ENCODE measurements at places on chromosomes 2 and 18.

- DNase-seq: no peak
Measured at GRCh38 chr2:76861708-76862107, 660.5 kb downstream of the LRRTM4 start.

DNA sequence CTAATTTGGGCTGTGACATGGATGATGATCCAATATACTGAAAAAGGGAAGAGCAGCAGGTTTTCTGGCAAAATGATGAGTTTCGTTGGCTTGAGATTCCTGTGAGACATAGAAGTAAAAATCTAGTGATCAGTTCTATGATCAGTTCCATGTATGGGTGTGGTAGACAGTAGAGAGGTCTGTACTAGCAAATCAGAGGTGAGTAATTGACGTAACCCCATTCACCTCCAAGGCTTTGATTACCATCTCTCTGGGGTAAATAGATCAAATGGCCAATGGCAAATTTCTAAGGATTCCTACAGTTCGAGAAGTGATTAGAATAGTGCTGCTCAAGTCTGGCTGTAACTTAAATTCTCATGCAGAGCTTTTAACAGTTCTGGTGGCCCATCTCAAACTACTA, 6.4 kb downstream of the ITGA4 start:
- DNase-seq: no peak

- no peak for DNase-seq
Measured at GRCh38 chr2:11406958-11407381, 59.0 kb downstream of the E2F6 start.

GRCh38 chr2:74020702-74021406, 36.1 kb downstream of the TET3 start:
- DNase-seq: no peak

- DNase-seq: no peak
Measured at GRCh38 chr2:32895424-32895823, 51.3 kb upstream of the LTBP1 start.

GRCh38 chr2:65231892-65232477, 4.4 kb downstream of the ACTR2 start:
- no peak for DNase-seq

- no peak for DNase-seq
Measured at GRCh38 chr2:240798327-240798905, 21.6 kb downstream of the KIF1A start.

- no peak for DNase-seq
Measured at GRCh38 chr2:216159144-216159543, 50.0 kb downstream of the XRCC5 start.

DNA sequence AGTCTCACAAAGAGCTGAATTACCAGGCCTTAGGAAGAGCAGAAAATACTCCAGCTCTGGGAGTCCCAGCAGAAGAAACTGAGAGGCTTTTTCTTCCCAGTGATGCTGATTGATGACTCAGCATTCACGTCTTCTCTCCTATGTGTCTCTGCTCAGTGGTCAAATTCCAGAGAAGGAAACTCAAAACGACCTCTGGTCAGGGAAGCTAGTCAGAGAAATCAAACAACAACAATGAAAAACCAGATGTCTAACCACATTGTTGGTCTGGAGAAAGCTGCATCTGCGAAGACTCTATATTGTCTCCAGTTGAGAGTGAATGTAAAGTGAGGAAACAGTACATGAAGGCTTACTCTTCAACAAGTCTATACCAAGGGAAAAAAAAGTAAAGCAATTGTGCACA, 28.6 kb upstream of the CERS6 start:
- DNase-seq: no peak

- no peak for DNase-seq
Measured at GRCh38 chr2:108625186-108625827, 91.0 kb downstream of the LIMS1 start.

DNA sequence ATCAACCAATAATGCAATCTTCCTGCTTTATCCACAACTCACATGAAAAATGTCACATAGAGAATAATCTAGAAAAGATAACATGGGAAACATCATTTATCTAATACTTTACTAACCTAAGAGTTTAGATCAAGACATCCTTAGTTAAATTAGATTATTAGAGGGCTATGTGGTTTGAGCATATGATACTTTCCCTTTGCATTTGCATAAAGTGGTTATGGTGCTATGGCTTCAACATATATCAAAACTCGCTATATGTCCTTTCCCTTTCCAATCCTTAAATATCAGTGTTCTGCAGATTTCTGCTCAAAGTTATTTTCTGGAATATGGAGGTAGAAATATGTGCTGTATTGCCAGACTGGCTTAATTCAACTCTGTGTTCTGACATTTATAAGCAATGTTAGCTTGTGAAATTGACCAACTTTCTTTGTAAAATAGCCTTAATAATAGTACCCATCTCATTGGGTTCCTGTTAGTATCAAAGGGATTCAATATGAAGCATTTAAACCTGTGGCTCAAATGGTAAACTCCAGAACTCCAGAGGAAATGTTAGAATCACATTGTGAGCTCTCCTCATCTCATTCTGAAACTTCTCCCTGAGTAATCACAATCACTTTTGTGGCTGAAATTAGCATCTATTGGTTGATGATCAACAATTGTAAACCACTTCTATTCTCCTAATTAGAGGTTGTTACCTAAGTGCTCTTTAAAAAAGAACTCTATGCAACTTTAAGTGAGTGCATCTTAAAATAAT, 1089.9 kb upstream of the SLC39A10 start:
- no peak for DNase-seq

- DNase-seq: no peak
Measured at GRCh38 chr2:134139611-134140010, 114.3 kb upstream of the MGAT5 start.

- no peak for DNase-seq
Measured at GRCh38 chr2:200081236-200081635, 125.9 kb downstream of the MAIP1 start.

GRCh38 chr2:23241611-23242245, 143.3 kb upstream of the KLHL29 start:
- no peak for DNase-seq

DNA sequence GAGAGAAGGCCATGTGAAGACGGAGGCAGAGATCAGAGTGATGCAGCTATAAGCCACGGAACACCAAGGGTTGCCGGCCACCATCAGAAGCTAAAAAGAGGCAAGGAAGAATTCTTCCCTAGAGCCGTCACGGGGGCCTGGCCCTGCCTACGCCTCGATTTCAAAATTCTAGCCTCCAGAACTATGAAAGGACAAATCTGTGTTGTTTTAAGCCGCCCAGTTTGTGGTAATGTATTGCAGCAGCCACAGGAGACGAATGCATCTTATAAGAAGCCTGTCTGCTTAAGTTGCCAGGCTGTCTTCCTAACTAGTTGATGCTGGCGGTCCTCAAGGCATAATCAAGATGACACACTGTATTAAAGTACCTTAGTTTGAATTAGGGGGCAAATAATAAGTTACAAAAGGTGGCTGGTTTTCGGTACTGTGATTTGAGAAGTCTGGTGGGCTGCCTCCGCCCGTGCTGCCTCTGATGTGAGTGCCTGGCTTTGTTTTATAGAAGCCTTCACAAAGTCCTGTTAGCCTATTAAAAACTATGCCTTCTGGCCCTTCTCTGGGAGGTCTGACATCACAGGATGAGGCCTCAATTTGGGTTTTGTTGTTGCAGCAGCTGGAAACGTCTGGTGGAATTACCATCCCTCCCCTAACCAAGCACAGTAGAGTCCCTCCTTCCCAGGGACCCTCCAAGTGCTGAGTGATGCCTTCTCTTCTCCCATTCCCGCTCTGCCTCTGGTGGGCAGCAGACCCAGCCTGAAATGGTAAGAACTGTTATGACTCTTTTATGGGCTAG, 53.6 kb downstream of the SRD5A2 start:
- no peak for DNase-seq

GRCh38 chr18:80157708-80158343, 48.8 kb downstream of the ADNP2 start:
- no peak for DNase-seq

GRCh38 chr2:132550946-132551345, 119.1 kb downstream of the LYPD1 start:
- no peak for DNase-seq

- DNase-seq: no peak
Measured at GRCh38 chr2:40554665-40555294, 102.9 kb upstream of the SLC8A1 start.

- no peak for DNase-seq
Measured at GRCh38 chr2:219221957-219222518, 3.3 kb upstream of the ABCB6 start.

DNA sequence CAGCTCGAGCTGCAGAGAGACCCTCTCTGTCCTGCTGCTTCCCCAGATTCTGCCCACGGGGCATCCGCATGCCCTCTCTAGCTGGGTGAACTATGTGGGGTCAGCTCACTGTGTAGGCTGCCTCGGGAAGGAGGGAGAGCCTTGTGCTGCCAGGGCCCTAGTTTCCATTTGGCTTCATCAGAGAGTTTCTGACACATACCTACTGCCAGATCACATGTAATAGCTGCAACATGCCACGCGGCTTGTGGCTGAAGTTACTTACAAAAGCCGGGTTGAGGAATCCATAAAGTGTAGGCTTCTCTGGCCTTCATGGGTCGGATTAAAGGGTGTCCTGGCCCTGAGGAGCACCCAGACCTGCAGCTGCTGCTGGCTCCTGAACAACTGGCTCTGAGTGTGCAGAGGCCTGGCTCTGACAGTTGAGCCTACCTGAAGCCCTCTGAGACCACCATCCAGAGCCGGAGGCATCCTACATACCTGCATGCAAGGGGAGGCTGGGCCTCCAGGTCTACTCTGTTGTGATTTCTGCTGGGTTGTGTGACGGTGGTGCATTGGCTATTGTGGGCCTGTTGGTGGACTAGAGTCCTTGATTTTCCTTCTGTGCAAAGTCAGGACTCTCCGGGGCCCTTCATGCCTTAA, 130.0 kb downstream of the SH3RF3 start:
- DNase-seq: no peak

- DNase-seq: no peak
Measured at GRCh38 chr18:80022613-80023012, 11.6 kb upstream of the RBFA start.

GRCh38 chr2:237208373-237209260, 122.9 kb downstream of the COPS8 start:
- DNase-seq: no peak

- DNase-seq: no peak
Measured at GRCh38 chr2:11033114-11033513, 121.4 kb downstream of the KCNF1 start.

GRCh38 chr18:54845787-54846186, 17.5 kb downstream of the RAB27B start:
- DNase-seq: no peak

- DNase-seq: no peak
Measured at GRCh38 chr2:39068299-39069135, 52.3 kb downstream of the SOS1 start.

- no peak for DNase-seq
Measured at GRCh38 chr2:189179570-189179950, at the start of gene COL5A2. Gene COL5A2, minus strand, starts transcription at chr2:189179761. Its CDS starts 157 bp downstream, at chr2:189179604.

GRCh38 chr2:121910139-121910538, 154.7 kb downstream of the TSN start:
- no peak for DNase-seq

DNA sequence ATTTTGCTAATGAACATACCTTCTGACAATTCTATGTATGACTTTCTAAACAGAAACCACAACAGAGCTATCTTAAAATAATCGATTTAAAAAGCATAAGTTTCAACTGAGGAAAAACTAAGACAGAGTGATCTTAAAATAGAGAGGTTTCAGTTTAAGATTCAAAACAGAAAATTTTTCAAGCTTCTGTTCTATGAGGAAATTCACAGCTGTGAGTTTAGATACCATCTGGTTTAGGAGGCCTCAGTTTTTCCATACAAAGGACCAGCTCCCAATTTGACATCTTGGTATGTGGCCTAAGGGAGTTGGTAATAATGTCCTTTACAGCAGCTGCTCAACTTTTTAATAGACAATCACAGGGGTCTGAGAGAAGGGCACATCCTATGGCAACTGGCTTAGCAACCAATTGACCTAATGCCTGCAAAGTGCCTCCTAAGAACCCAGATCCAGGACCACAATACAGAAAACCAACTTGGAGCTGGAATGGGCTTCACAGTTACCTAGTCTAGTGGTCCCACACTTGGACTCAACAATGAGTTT, 39.7 kb downstream of the MDH1 start:
- no peak for DNase-seq

- DNase-seq: no peak
Measured at GRCh38 chr2:134852518-134852917, 14.1 kb downstream of the ACMSD start.

Data from esophagus squamous epithelium (tissue), 5 donors.